ENCODE measurements at places on chromosomes 2 and 18.

GRCh38 chr2:121473512-121473911 is 57.2 kb upstream of the RNU4ATAC start:
- no peak for DNase-seq

- no peak for DNase-seq
Measured at GRCh38 chr18:61086657-61087056, 246.6 kb upstream of the CDH20 start.

GRCh38 chr2:75140288-75140687 is 59.0 kb downstream of the TACR1 start:
- DNase-seq, result no peak

GRCh38 chr2:236758406-236758805 is 188.8 kb downstream of the ACKR3 start:
- DNase-seq, result no peak

DNA sequence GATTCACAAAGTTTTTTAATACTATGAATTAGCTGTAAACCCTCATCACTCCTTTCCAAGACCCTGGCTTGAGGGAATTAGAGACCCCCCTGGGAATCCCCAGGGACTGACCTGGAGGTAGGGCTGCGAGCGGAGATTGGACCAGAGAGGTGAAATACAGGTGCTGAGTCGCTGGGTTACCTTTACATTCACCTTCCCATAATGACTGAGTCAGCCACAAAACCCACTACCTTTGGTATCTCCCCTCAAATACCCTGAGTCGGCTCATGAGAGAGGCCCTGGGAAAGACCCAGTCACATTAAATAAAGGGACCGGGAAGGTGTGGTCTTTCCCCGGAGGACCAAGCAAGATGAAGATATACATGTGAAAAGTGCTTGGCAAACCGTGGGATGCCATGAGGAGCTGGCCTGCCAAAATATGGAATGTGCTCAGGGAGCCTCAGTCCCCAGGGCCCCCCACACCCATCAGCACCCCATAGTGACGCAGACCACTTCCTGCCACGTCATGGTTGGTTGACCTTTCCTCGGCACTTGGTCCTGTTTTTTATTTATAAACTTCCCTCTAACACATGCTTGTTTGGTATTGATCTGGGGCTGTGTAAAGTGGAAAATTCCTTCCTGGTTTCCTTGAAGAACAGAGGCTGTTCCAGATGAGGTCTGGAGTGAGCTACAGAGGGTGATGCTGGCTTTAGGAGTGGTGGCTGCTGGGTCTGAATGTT is 51.4 kb downstream of the IL1RL2 start:
- DNase-seq, result no peak

- no peak for DNase-seq
Measured at GRCh38 chr2:52897511-52898044, 870.0 kb upstream of the CHAC2 start.

DNA sequence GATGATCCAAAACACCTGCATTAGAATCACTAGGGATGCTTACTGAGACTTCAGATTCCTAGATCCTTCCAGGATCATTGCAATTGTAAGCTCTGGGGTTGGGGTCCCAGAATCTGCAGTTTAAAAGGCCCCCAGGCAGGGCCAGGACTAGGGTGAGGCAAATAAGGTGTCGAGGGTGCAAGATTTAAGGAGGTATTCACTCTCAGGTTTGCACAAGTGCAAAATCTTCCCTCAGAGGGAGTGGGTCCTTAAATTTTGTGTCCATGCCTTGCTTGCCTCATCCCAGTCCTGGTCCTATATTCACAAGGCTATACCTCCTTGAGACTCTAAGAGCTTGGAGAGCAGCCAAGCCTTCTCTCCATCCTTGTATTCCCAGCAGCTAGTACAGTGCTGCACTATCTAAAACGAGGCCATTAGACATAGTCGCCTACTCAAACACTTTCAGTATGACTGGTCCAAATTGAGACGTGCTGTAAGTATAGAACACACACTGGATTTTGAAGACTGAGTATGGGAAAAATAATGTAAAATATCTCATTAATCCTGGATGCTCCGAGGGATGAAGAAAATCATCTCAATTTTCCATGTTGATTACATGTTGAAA is 31.6 kb upstream of the MREG start:
- DNase-seq, result no peak

GRCh38 chr2:10031886-10032745 is 11.2 kb upstream of the KLF11 start:
- DNase-seq, result no peak

- no peak for DNase-seq
Measured at GRCh38 chr2:23312996-23313606, 71.9 kb upstream of the KLHL29 start.

GRCh38 chr2:223594831-223595230 is 7.3 kb downstream of the SCG2 start:
- DNase-seq, result no peak

DNA sequence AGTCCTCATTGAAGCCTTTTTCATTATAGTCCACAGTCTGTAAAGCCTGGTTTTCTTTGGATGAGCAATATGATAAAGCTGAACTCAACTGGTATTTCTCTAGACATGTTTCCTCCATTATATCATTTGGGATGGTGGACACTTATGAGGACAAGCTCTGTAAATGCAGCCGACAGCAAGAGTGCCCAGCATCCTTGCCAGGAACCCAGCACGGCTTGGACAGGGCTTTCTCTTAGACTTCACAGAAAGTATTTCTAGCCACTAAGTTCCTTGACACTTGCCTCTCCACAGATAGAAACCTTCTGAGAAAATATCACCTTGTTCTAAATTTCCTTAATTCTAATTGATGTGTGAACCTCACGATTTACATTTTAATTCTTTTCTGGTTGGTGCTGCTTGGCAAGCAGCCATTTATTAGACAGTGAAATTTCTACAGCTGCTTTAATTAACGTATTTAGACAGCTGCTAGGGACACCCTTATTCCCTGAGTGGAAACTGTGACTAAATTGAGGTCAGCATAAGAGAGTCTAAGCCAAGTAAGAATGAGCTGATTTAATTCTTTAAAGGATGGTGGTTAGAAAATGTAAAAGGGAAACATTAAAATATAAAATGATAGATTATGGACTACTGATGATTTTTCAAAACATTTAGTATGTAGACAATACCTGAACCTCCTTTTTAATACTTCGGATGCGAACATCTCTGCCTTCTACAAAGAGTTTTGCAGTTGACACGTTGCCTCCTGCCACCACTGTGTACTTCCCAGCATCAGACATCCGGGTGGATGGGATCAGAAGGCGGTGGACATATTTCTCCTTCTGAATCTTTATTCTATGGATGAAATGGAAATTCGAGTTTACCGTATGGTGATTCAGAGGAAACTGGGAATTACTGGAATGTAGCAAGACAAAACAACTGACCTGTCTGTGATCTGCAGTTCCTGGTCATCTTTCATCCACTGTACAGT is 39.8 kb downstream of the TTN start:
- peak; percentile 36 for DNase-seq

GRCh38 chr18:22676423-22676822 is 256.7 kb upstream of the RBBP8 start:
- DNase-seq, result no peak

DNA sequence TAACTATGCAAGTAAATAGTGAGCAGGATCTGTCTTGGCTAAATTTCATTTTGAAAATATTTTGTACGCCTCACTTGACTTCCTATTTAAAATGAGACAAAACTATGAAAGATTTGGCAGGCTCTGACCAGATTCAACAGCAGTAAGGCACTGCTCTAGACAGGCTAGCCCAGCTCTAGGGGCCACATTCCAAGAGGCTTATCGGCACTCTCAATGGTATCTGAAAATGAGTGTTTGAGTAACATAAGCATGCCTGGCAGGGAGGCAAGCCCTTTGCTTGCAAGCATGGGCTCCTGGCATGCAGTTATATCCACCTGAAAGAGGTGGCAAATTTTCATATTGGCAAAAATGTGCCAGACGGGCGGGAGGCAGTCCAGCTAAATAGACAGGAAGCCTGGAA is 10.5 kb downstream of the CAPN13 start:
- no peak for DNase-seq

GRCh38 chr2:229221641-229222040 is 49.4 kb downstream of the PID1 start:
- no peak for DNase-seq
